ENCODE measurements at places on chromosomes 1 and 21.

- no peak for DNase-seq
These were observed 5.9 kb downstream of the PHLDA3 start for GRCh38 chr1:201463071-201463552.

GRCh38 chr1:38125837-38126520, 79.4 kb upstream of the POU3F1 start:
- DNase-seq, result no peak

GRCh38 chr1:3053366-3053980, 15.5 kb upstream of the PRDM16 start:
- DNase-seq, result no peak

GRCh38 chr1:113812661-113813135, 422 bp upstream of the RSBN1 start:
- no peak for DNase-seq

- DNase-seq, result no peak
These were observed 25.4 kb downstream of the PHGDH start for GRCh38 chr1:119737040-119737682.

DNA sequence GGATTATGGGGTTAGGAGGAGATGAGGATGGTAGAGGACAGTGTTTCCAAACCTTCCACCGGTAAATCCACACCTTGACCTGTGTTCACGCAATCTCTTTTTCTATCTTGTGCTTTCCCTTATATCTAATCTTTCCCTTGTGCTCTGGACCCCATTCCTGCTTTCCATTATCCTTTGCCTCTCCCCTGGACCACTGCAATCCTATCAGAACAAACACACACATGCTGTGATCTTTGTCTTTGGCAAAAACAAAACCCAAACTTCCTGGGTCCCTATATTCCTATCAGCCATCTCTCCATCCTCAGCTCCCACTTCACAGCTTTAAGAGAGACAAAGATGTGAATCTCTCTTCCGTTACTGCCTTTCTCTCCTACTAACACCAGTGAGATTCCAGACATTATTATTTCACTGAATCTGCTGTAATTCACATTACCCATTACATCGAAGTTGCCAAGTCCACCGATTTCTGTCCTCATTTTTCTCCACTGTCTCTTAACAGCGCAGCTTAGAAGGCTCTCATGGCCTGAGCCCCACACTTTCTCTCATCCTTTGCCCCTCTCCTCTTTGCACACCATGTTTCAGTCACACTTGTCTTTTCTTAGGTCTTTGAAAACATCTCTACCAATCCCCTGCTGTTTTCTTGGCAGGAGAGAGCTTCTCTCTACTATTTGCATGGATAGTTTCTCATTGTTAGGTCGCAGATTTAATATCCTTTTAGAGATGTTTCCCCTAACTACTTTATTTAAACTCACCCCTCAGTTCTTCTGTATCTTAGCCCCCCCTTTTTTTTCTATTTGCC, 230.0 kb upstream of the B3GALT2 start:
- no peak for DNase-seq

DNA sequence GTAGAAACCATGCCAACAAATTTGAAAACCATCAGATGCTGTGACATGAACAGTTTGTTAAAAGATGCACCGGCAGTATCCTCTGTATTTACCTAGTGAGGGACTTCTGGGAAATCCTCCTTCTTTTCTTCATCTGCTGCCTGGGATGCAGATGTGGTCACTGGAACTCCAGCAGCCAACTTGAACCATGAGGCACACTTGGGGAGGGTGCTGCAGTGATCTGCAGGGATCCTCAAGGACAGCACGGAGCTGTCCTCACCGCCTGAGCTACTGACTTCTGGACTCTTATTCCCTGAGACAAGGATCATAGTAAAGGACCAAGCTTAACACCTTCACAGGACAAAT, 19.5 kb upstream of the NID1 start:
- no peak for DNase-seq

DNA sequence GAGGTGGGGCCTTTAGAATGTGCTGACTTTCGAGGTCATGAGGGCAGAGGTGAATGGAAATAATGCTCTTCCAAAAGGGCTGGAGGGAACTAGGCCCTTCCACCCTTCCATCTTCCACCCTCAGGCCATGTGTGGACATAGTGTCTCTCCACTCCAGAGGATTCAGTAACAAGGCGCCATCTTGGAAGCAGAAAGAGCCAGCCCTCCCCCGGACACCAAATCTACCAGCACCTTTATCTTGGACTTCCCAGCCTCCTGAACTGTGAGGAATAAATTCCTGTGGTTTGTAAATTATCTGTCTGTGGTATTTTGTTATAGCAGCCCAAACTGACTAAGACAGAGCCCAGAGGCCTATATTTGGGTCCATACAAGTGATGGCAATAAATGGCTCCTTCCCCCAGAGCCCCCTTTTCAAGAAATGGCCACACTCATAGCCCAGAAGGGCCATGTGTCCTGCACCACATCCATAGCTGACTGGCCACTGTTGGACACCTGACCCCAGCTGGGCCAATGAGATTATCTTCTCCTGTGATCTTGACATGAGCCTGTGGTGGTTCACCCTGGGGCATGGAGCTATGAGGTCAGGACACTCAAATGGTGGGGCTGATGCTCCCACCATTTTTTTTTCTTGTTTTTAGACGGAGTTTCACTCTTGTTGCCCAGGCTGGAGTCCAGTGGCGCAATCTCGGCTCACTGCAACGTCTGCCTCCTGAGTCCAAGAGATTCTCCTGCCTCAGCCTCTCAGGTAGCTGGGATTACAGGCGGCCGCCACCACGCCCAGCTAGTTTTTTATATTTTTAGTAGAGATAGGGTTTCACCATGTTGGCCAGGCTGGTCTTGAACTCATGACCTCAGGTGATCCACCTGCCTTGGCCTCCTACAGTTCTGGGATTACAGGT, 114.9 kb downstream of the RRAGC start:
- no peak for DNase-seq

DNA sequence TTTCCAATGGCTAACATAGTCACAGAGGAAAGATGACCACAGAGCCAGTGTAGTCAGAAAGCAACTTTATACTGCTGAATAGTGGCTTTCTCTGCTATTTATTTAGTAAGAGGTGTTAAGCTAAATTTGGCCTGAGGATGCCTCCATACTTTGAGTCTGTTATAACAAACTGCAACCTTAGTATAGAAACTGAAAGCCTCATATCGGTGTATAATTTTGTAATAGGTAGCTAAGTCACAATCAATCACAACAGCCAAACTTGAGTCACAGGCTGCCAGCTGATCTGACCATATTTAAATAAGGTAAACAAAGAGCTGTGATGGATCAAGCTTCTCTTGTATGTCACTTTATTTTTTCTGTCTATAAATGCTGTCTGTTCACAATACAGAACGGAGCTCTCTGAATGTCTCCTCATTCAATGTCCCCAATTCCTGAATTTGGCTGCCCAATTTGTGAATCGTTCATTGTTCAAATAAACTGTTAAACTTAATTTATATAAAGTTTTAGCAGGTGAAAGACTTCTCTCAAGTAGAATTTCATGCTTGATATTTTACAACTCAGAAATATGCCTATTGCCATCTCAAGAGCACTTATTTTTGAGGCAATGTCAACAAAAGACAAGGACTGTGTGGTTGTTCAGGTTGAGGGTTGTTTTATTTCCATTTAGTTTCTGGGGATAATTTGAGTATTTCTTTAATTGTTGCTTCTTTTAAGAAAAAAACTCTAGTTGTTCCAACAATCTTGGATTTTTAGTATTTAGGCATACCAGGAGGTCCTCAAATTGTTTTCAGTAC, 339.7 kb upstream of the B3GALT2 start:
- DNase-seq, result no peak

GRCh38 chr1:51491166-51491981, 27.7 kb downstream of the EPS15 start:
- no peak for DNase-seq

- DNase-seq, result no peak
These were observed 3.3 kb downstream of the RAVER2 start for GRCh38 chr1:64748222-64748621.

DNA sequence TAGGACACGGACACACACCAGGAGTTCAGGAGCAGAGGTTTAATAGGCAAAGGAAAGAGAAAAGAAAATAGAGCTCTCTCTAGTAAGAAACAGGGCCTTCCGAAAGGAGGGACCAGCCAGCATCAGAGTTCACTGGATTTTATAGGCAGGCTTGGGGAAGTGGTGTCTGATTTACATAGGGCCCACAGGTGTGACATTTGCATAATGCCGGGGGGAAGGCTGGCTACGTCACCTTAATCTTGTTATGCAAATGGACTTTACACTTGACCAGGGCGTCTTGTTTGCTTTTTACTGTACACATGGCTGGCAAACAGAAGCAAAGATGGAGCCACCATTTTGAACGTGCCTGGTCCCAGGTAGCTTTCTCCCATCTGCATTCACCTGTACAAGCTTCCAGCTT, at the start of gene OR14A16:
TSS of gene OR14A16 (minus strand) at position 97 of the 400 bp plus-strand sequence. CDS start 8,390 bp downstream, outside the sequence.
- peak; percentile 19 for DNase-seq

DNA sequence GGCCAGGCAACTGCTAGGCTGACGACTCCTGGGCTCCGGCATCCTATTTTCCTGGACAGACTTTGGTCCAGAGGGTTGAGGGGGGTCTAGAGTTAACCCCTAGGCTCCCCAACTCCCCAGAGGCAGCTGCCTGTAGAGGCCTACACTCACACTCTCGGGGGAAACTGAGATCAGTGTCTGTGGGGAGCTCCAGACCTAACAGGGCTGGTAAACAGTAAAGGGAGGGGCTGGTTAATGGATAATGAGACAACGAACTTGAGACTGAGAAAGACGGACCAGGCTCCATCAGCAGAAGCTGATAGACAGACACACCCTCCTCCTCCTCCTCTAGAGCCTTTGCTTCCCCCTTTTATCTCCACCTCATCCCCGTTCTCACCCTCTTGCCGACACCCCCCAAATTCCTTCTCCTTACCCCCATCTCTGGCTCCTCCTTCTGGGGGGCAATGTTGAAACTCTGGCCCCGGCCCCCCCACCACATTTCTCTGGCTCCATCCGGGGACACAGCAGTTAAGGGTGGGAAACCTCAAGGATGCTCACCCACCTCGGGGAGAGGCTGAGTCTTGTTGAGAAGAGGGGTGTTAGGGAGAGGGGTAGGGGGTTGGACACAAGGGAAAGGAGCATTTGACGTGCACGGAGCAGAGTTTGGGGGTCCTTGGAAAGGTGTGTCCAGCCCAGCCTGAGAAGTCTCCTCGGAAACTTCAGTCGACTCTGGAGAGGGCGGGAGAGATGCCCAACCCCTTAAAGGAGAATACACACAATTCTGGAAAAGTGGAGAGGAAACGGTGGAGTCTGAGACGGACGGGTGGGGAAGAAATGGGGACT, at the start of gene MTMR11:
TSS of gene MTMR11 (minus strand) at position 710 of the 822 bp plus-strand sequence. CDS start at position 478, 232 bp downstream.
- DNase-seq, result no peak

DNA sequence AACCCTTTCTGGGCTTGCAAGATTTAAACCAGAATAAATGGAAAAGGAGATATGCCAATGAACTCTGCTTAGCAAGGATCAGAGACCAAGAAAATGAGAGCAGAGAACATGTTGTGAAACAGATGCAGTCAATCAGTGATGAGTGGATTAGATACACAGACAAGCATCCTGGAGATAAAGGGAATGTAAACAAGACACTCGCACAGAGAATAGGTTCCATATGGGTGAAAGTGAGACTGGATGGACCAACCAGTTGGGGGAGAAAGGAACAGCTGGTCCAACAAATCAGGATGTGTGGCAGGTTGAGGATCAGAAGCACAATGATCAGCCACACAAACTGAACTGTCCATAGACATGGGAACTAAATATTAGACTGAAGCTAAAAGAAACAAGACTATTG, 338.2 kb downstream of the ASTN1 start:
- peak; percentile 59 for DNase-seq

DNA sequence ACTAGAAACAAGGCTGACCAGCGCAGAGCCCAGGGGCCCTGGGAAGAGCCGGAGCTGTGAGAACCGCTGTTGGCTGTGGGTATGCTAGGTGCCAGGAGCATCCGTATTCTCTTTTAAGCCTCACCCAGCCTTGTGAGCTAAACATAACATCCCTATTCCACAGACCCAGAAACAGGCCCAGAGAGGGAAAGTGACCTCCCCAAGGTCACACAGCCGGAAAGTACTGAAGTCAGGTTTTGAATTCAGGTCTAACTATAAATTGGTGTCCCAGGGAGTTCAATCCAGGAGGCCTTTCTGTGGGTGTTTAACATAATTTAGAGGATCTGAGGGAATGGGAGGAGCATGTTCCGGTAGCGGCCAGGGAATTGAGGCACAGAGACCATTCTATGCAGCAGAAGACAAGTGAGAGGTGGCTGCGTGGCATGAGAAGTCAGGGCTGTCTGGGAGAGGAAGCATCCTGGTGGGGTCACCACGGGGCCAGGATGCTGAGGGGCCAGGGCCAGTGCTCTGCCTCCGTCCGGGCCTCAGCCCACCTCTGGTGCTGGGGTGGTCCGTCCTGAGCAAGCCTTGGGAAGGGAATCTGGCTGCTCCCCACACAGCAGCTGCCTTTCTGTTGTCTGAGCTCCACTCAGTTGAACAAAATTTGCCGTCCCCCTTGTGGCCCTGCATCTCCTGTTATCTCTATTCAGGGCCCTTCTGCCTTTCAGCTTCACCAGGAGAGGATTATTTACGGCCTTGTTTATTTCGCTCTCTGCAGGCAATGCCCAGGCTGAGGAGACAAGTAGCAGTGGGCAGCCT, 338.8 kb upstream of the VAMP3 start:
- DNase-seq, result peak; percentile 68

DNA sequence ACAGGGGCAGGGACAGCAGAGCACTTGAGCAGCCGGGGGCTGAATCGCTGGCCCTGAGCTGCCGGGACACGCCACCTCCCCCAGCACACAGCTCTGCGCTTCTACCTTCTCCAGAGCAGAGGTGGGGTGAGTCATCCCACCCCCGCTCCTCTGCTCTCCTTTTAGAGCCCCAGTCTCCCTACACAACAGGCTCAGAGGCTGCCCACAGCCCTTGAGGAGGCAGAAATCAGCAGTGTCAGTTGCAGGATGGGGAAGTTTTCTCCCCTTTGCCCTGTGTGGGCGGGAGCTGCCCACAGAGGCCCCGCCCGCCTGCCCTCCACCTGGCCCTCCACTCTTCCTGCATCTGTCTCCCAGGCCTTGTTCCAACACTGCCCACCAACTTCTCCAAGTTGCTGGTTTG, 94.6 kb downstream of the STUM start:
- DNase-seq, result no peak

GRCh38 chr1:25487628-25488027, 55.8 kb upstream of the LDLRAP1 start:
- DNase-seq, result no peak

DNA sequence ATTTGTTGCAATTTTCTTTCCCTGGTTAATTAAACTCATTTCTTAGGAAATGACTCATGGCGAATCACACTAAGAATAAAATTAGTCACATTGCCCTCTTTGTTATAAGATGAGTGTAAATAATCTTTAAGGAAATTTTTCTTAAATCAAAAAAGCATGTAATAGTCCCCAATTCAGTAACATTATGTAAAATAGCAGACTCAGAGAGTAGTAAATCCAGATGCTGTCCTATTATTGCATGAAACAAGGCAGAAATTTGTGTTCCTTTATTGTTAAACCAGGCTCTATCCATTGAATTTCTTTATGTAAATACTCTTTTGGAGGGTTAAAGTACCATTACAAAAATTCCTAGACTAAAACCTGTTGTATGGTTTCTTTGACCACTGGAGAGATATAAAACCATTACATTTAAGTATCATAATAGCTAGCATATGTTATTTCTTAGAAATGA, 154.5 kb upstream of the C1orf87 start:
- no peak for DNase-seq

DNA sequence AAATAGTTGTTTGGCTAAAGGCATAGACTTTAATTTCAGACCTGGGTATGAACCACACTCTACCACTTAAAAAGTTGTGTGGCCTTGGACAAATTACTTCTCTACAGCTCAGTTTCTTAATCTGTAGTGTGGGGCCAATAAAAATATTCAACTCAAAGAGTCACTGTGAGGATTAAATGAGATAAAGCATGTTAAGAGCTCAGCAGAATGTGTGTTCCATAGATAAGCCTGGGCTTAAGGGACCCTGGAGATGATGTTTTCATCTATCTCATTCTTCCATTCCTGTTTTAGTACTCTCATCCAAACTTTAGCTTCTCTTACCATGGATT, 17.7 kb downstream of the S100A10 start:
- no peak for DNase-seq

Measured in NCI-H510A (cell line).